ENCODE measurements at places on chromosomes 13 and 19.

DNA sequence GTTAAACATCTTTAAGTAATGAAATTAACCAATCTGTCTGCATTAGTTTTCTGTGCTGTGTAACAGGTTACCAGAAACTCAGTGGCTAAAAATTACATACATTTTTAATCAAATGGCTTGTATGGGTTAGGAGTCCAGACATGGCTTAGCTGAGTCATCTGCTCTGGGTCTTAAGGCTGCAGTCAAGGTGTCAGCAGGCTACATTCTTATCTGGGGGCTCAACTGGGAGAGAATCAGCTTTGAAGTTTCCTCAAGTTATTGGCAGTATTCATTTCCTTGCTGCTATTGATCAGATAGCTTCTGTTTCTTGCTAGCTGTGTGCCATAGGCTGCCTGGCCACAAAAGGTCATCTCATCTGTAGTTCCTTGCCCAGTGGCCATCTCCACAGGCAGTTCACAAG lies 1163.0 kb downstream of the DIAPH3 start:
- DNase-seq, result no peak

GRCh38 chr13:100754459-100754858 lies 79.9 kb upstream of the TMTC4 start:
- DNase-seq, result no peak

DNA sequence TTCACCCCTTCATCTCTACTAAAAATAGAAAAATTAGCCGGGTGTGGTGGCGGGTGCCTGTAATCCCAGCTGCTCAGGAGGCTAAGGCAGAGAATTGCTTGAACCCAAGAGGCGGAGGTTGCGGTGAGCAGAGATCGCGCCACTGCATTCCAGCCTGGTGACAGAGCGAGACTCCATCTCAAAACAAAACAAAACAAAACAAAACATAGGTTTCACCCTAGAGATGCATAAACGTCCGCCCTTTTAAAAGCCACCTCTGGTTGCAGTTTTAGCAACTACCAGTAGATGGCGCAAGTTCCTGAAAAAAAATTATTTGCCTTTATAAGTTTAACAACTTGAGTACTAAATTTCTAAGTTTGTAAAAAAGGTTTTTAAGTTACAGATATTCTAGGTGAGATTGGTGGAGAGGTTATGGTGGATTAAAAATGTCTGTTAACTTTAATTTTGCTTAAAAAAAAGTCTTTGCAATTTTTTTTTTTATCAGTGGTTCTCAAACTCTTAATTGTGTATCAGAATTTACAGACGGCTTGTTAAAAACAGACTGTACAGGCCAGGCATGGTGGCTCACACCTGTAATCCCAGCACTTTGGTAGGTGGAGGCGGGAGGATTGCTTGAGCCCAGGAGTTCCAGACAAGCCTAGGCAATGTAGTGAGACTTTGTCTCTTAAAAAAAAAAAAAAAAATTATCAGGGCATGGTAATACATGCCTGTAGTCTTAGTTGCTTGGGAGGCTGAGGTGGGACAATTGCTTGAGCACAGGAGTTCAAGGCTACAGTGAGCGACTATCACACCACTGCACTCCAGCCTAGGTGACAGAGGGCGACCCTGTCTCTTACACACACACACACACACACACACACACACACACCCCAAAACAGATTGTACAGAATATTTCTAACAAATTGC lies 42.1 kb downstream of the NAA16 start:
- DNase-seq, result no peak

GRCh38 chr13:40789275-40790153 lies at the start of gene SLC25A15:
SLC25A15 (plus strand) TSS chr13:40789611; CDS start chr13:40793227, 3,616 bp downstream.
- no peak for DNase-seq

DNA sequence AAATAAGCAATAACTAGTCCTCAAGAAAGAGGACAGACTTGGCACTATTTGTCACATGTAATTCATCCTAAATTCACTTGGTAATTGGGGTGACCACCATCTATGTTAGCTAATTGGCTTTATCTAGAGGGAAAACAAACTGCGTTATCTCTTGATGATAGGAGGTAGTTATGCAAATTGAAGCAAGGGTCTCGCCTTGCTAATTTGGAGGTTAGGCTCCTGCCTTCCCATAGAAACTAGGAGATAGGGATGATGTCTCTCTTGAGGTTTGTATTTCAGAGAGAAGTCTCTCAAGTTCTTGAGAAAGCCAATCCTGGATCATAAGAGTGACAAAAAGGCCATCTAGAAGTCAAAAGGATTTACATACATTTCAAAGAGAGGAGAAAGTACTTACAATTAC lies 179.9 kb downstream of the SLITRK6 start:
- no peak for DNase-seq
